Calu3 (cell line): ENCODE measurements at places on chromosomes 2 and 18. TPM values are rescaled to one million over a fixed set of nuclear protein-coding genes. Genes with fewer than 3 reads are reported as not detected.

GRCh38 chr2:63617366-63617765 is 28.6 kb downstream of the MDH1 start:
- no peaks in the 10 kb centered on the region for H3K36me3 ChIP-seq
- no peak for DNase-seq
- no peak overlapping the region for H3K4me3 ChIP-seq
- H3K4me1 ChIP-seq: peaks cover 20% of the 10 kb centered on the region
- H3K27ac ChIP-seq: no peak overlapping the region

- H3K4me3 ChIP-seq: no peak overlapping the region
- H3K27ac ChIP-seq: no peak overlapping the region
- no peak for DNase-seq
- H3K27me3 ChIP-seq: no peaks in the 10 kb centered on the region
Observed at GRCh38 chr2:199366406-199366805, 91.3 kb downstream of the SATB2 start.

GRCh38 chr2:36287363-36288275 is 68.0 kb upstream of the CRIM1 start:
- DNase-seq: no peak
- no peak overlapping the region for H3K4me3 ChIP-seq
- no peak overlapping the region for H3K27ac ChIP-seq
- H3K4me1 ChIP-seq: peaks cover 15% of the 10 kb centered on the region
- no peaks in the 10 kb centered on the region for H3K36me3 ChIP-seq

The PTPRN gene
- not detected in 2 replicates for total RNA-seq
